Umbilical cord (tissue), 2 donors: ENCODE measurements at places on chromosomes 7 and 10. TPM values are rescaled to one million over a fixed set of nuclear protein-coding genes. Genes with fewer than 3 reads are reported as not detected.
A peak's percentile ranks its signal among the peaks of the same experiment; 100 is the strongest.

GRCh38 chr7:127879436-127879835 lies 151.8 kb downstream of the LRRC4 start:
- no peak for DNase-seq

- DNase-seq = no peak
These were observed 20.9 kb downstream of the ANKIB1 start for GRCh38 chr7:92266415-92267241.

- no peak for DNase-seq
These were observed 100.6 kb upstream of the PDE1C start for GRCh38 chr7:32170838-32171237.

- no peak for DNase-seq
These were observed 5.8 kb downstream of the NFKB2 start for GRCh38 chr10:102401342-102401654.

DNA sequence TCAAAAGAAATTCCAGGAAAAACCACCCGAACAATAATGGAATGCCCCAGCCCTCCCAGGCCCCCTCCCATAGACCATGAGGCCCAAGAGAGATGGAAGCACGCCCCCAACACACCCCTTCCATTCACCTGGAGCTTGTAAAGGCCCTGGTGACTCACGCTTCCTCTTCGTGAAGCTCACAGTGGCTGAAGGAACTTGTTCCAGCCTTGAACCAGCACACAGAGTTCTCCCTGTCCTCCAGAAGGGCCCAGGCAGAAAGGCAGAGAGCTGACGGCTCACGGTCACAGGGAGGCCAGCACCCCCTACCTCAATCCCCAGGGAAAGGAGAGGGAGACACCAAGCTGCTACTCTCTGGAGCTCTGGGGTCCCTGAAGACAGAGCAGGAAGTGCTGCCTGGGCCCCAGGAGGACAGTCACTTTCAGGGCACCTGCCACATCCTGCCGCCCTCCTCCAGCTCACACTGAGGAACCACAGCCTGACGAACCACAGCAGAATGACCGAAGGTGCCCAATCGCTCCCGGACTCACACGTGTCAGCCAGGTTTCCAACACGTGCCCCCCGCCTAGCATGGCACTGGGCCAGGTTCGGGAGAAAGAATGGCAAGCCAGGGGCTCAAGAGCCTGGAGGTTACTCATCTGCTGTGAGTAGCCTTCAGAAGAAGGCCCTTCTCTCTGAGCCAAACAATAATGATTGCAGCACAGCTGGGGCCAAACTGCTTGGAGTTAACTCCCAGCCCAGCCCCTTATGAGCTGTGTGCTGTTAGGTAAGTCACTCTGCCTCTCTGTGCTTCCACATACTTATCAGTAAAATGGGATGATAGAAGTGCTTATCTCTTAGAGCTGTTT lies 52.8 kb downstream of the DLG5 start:
- peak; percentile 23 for DNase-seq

GRCh38 chr7:129959471-129960203 lies 6.9 kb upstream of the UBE2H start:
- DNase-seq = no peak

- no peak for DNase-seq
These were observed 285.2 kb downstream of the CACNA2D1 start for GRCh38 chr7:82158327-82158726.

The PWWP2B gene
- 9.1 TPM for total RNA-seq

DNA sequence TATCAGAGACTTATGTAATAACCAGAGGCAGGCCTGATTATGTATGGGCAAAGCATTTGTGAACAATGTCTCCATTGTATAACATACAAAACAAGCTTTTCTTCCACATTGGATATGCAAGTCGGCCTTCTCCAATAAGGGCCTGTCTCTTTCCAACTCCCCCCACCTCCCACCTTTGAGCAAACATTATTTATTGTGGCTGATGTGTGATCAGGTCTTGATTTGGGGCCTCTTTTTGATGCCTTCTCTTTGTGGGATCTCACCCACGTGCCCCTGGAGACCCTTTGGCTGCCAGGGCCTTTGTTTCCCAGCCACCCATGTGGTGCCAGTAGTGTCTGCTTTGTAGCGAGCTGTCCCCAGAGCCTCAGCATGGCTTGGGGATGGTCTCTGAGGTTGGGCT lies 53.0 kb downstream of the TCF7L2 start:
- no peak for DNase-seq

- peak; percentile 70 for DNase-seq
These were observed 287.2 kb upstream of the MKLN1 start for GRCh38 chr7:131040467-131040932.

DNA sequence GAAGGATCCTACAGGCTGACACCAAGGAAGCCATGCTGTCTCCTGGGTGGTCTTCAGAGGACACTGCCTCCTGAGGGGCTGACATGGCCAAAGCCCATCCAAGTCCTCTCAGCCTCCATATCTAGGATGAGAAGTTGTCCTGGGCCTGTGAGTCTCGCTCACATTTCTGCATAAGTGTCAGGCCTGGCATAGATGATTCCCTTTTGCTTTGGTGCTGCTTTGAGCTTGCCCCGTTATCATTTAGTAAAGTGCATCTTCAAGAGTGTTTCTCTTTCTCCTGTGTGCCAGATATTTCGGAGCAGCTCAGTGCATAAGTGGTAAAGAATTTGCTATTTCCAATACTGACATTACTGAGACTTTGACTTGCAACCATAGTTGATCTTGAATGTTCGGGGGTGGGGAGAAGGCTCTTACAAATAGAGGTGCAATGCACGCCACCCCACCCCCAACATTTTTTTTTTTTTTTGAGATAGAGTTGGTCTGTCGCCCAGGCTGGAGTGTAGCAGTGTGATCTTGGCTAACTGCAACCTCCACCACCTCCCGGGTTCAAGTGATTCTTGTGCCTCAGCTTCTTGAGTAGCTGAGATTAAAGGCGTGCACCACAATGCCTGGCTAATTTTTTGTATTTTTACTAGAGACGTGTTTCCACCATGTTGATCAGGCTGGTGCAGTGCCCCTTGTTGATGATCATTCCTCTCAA lies 9.1 kb downstream of the PTER start:
- DNase-seq = no peak

The WDFY4 gene
- total RNA-seq = 4.6 TPM

DNA sequence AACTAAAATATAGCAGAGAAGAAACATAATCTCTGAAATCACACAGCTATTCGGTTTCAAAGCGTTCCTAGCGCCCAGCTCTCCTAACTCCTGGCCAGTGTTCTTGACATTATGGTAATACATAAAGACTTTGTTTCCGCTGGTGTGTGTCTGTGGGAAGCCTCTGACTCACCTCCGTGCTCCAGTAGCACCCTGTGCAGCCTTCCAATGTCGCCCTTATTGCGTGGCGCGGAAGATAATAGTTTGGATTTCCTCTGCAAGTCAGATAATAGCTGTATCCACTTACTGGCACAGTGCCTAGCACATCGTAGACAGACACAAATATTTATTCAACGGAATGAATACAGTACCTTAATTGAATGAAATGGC lies 570 bp downstream of the BMS1 start:
- no peak for DNase-seq

The PAXIP1 gene
- 12.0 TPM for total RNA-seq

DNA sequence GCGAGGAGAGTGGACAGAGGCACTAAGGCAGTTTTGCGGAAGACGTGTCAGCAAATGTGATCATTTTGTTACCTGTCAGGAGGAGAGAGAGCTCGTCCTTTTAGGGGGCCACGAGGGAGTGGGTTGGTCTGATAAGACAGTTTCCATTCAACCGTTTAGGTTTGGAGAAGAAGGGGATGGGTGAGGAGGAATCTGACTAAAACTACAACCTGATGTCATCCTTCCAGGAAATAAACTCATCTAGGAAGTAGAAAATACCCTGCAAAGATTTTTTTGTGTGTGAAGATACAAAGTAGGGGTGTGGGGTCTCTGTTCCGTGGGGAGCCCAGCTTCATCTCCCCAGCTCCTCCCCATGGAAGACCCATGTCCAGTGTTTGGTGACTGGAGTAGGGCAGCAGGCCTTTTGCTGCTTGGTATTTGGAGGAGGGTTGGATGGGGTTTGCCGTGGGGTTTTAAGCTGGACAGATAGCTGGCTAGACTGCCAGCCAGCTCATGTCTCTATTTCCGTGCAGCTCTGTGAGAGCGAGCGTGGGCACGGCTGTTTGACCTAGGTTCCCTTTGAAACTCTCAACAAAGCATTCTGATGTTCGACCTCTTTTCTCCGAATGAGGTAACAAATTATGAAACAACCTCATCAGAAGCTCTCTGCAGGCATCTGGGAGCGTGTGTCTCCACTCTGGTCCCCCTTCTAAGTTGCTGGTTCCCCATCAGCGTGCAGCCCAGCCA lies 136.0 kb upstream of the TCF7L2 start:
- DNase-seq = no peak

DNA sequence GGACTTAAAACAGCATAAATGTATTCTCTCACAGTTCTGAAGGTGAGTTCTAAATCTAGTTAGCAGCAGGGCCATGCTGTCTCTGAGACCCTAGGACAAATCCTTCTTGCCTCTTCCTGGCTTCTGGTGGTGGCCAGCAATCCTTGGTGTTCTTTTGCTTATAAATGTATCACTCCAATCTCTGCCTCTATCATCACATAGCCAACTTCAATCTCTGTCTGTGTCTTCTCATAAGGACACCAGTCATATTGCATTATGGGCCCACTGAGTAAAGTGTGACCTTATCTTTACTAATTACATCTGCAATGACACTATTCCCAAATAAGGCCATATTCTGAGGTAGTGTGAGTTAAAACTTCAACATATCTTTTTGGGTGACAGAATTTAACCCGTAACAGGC lies 778.9 kb downstream of the KCNMA1 start:
- no peak for DNase-seq

The ZNF503 gene
- total RNA-seq = 10.1 TPM

The PPP1R17 gene
- total RNA-seq = 0.96 TPM

DNA sequence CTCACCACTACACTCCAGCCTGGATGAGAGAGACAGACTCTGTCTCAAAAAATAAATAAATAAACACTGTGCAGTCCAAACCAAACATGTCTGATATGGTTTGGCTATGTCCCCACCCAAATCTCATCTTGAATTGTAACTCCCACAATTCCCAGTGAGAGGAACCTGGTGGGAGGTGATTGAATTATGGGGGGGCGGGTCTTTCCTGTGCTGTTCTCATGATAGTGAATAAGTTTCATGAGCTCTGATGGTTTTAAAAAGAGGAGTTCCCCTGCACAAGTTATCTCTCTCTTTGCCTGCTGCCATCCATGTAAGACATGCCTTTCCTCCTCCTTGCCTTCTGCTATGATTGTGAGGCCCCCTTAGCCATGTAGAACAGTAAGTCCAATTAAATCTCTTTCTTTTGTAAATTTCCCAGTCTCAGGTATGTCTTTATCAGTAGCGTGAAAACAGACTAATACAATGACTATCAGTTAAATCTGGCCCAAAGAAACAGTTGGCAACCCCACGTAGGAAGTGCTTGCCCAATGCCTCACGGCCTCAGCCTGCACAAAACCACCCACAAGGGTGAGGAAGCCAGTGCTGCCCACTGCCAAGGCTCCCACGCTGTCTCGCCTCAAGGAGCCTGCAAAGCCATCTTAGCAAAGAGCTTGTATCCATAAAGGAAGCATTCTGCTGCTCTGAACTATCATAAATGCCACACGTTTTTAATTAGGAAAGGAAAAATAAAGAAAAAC lies 64.7 kb downstream of the PIK3AP1 start:
- DNase-seq = no peak

The ZNF789 gene
- 8.9 TPM for total RNA-seq

The ACHE gene
- not detected for total RNA-seq

DNA sequence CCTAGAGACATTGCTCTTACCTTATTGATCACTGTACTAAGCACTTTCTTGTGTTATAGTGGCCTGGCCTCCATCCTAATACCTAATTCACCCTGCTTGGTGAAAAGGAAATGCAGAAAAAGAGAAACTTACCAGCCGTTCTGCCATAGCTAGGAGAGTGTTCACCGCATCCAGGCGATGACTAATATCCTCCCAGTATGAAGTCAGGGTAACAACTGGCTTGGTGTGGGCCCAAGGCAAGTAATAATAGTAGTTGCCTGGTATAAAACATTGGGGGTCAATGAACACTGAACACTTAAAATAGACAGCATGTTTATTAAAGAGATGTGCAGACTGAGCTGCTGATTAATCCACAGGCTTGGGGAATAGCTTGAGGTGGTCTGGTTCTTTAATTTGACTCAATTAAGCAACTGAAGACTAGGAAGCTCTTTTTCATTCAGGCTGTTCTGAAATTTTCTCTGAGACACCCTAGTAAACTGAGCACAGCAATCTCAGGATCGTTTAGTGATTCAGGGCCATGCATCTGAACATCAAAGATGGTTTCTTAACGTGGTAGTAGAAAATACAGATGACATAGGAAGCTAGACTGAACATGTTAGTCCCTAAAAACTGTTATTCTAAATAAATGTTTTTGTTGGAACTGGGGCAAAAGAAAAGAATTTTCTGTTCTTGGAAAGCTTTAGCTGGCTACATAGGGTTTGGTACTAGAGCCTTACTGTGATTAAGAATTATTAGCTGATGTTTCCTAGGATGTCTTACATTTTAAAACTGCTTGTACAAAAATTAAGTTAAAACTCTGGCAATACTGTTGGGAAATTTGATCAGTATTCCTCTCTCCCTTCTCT lies 102.2 kb downstream of the MYOF start:
- peak; percentile 47 for DNase-seq

The CYP3A7 gene
- 1.2 TPM for total RNA-seq

DNA sequence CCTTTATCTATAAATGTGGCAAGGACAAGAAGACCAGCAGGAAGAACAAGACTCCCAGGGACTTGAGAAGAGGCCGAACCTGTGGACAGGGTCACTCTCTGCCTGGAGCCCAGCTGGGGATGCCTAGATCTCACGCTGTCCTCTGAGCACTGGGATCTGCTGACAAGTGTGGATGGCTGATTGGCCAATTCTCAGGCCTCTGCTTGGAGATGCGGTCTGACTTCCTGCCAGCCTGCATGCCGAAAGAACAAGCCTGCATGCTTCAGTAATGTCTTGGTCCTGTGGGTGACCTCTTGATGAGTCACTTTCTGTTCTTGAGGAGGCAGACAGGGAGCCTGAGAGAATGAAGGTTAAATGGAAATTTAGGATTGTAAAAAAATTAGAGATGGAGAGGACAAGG lies 84.7 kb downstream of the TMEM178B start:
- DNase-seq = peak; percentile 10

GRCh38 chr10:53453196-53453595 lies 680.6 kb upstream of the MBL2 start:
- no peak for DNase-seq

The BCAP29 gene
- total RNA-seq = 50.6 TPM
